ENCODE measurements at places on chromosomes 13 and 19. TPM values are rescaled to one million over a fixed set of nuclear protein-coding genes. Genes with fewer than 3 reads are reported as not detected.

DNA sequence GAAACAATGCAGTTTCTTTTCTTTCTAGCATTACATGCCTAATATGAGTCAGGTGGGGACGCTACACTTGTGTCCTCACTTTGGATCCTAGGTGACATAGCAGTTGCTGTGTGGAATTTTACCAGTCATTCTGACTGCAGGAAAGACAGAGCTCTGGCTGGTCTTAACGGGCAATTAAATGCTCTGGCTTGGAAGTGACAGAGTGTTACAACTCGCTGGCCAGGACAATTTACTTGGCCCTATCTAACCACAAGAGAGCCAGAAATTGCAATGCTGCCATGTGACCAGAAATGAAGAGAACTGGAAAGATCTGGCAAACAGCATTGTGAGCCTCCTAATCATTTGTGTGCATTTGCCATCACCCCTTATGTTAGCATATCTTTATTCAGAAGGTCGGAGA is 351.1 kb downstream of the DCT start:
- peak; percentile 31 for DNase-seq

- no peak for DNase-seq
Measured at GRCh38 chr19:45217193-45217956, 27.8 kb downstream of the EXOC3L2 start.

DNA sequence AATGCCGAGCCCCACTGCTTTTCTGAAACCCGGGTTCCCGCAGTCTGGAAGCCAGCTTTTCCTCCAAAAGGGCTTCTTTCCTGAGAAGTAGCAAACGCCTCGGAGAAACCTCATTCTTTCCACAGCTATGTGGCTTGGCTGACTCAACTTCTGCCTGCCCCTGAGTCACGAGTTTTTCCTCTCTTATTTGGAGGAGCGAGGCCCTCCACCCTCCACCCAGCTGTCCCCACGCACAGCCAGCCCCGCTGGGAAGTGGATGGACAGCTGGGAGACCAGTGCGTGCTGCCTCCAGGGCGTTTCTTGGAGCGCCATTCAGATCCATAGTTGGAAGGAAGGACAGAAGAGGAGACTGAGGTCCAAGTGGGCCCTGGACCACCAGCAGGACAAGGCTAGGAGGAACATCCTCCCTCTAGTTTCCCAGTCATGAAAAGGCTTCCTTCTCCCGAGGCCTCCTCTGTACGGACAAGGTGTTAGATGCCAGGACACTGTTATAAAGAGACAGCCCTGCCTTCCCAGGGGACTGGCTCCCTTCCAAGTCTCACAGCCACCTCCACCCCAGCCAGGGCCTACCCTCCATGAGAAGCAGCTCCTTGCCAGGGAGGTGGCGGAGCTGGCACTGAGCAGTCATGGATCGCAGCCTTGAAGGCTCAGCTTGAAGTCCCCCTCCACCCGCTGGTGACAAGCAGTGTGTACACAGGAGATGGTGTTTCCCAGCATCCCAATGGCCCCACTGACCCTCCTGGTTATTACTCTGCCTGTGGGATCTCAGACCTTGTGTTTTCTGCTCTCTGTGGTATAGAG is 2.5 kb upstream of the PLEKHF1 start:
- peak; percentile 97 for DNase-seq

DNA sequence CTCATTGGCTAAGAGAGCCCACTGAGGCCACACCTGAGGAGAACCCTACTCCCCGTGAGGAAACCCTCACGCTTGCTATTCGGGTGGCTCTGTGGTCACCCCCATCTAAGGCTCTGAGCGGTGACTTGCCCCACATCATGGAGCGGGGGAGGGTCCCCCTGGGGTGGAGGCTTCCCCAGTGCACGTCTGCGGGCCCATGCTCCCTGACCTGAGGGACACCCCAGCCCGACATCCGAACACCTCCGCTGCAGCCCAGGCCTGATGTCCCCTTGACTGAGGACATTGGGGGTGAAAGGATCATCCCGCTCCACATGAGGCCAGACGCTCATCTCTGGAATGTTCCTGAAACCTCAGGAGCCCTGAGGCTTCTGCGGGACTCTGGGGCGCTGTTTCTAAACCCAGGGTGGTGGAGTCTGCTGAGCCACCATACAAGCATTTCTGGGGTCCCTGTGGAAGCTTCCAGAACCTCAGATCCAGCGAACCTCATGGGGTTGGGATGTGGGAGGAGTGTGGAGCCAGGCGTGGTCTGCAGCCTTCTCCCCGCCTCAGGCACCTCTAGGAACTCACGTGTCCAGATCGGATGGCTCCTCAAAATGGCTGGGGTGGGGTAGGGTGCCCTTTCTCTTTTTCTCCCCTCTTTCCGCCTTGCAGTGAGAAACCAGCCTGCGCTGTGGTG is 19.9 kb downstream of the TMED1 start:
- DNase-seq: peak; percentile 11

DNA sequence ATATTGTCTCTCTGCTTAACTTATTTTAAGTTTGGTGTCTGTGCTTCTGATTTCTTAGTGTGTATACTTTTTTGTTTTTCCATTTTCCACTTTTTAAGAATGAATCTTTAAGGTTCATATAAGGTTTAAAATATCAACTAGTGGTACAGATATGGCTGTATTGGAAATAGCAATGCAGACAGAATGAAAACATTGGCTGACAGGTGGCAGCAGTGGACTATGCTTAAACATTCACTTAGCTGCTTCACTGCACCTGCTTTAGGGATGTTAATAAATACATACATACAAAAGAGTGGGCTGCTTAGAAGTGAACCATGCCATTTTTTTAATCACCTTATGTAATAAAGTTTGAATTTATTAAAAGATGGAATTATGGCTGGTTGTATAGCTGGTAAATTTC is 27.3 kb downstream of the TM9SF2 start:
- DNase-seq: no peak

GRCh38 chr19:19137556-19138108 is 646 bp downstream of the TMEM161A start:
- DNase-seq: peak; percentile 26

DNA sequence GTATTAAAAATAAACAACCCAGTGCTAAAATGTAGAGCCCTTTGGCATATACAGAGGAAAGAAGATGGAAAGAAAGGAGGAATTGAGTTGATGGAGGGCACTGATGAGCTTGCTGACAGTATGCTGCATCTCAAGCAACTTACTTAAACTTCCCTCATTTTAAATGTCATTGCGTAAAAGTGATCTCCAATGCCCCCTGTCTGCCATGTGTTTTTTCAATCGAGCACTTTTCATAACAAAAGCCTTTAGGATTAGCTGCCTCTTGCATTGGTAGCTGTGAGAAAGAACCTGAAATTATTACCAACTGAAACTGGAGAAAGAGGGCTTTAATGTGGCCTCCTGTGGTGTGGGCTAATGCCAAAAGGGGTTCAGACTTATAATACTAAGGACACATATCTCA is 541.6 kb downstream of the SUCLA2 start:
- peak; percentile 45 for DNase-seq

DNA sequence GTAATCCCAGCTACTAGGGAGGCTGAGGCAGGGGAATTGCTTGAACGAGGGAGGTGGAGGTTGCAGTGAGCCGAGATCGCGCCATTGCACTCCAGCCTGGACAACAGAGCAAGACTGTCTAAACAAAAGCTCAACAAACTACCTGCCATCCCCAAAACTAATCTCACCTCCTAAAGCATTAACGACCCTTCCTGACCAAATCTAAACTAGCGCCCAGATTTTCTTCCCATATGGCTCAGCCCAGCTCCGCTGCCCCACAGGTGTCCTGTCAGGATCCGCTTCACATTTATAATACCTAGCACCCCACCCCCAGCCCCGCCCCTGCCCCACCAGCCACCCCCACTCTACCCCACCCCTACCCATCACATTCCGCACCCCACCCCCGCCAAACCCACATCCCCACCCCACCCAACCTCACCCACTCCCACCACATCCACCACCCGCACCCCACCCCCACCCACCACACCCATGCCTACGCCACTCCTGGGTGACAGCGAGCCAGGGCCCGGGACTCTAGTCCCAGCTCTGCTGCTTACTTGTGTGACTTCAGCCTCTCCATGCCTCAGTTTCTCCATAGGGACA is 599 bp downstream of the C19orf12 start:
- no peak for DNase-seq

DNA sequence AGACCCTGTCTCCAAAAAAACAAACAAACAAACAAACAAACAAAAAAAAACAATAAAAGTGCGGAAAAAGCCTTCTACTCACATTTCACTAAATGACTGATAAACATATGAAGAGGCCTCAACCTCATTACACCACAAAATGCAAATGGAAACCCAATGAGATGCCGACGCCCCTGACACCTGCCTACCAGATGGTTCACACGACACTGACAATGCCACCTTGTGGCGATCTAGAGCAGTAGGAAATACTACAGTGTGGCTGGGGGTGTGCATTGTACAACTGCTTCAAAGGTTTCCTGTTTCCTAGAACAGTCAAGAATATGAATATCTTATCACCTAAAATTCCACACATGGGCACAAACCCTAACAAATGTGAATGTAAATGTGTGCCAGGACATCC is 14.0 kb downstream of the SCGB2B2 start:
- DNase-seq: peak; percentile 57

GRCh38 chr13:112060282-112060830 is 6.6 kb upstream of the SOX1 start:
- DNase-seq: no peak

GRCh38 chr19:54319892-54320670 is 7.1 kb upstream of the LILRA5 start:
- DNase-seq: no peak

DNA sequence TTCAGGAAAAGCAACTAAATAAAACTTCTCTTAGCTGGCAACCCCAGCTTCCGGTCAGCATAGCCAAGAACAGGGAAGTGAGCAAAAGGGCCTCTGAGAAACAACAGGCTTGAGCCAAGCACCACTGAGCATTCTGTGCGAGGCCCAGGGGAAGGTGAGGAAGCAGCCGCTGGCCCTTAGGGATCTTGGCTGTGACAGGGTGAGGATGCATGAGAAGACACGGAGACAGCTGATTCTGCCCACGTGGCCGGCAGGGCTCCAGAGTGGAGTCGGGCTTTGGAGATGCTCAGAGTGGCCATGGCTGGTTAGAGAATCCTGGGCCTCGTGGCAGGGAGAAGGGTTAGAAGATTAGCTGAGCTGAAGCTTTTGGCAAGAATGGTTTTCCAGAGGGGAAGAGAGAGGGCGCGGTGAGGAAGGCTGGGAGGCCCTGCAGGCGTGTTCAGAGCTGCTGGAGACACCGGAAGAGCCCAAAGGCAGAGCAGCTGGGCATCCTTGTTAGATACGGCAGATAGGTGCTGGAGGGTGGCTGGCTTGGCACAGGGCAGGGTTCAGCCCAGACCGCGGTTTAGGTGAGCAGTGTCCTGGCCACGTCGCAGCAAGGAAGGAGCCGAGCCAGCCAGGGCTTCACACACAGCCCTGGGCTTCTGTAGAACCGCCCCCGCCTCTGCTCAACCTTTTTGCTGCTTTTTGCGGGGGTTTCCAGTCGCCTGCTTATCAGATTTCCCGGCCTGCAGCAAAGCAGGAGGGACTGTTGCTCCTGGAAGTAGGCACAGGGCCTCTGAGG is 17.3 kb downstream of the UPF1 start:
- DNase-seq: no peak

DNA sequence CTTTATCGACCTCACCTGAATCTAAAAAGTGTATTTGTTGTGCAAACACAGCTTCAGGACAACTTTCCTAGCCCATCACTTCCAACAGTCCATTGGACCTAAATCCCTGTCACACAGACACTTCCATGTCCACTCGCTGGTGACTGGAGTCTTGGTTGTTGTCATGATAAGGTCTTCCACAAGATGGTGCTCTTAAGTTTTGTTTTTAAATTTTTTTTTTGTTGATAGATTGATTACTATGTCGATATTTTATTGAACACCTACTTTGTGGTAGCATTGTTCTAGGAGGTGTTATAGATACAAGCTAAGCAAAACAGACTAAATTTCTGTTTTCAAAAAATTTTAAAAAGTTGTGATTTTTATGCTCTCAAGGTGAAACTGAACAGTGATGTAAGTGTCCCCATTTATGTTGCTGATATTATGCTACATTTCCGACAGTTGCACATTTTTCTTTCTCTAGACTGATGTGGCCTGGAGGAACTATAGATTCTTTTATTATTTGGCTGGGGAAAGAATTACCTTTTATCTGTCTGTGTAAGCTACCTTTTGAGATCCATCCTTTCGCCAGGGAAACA is 8.1 kb upstream of the ERICH6B start:
- peak; percentile 17 for DNase-seq

- DNase-seq: peak; percentile 81
Measured at GRCh38 chr13:31424130-31424729, 224.5 kb downstream of the B3GLCT start.

GRCh38 chr19:57689750-57690149 is 8.0 kb downstream of the ZNF551 start:
- no peak for DNase-seq

DNA sequence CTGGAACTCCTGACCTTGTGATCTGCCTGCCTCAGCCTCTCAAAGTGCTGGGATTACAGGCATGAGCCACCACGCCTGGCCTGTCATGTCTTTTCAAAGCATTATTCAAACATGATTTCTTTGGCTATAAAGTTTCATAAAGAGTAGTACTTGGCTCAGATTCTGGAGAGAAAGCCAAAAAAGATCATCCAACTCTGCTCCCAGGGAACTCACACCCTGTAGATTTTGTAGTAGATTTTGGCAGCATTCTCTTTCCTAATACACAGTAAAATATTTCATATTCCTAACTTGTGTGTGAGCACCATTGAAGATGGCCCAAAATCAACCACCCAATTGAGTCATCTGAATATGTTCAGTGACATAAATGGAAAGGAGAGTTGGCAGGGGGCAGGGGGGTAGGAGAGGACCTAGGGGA is 48.4 kb downstream of the CAB39L start:
- DNase-seq: peak; percentile 13

C5AR1 gene
- total RNA-seq: not detected

ADPRHL1 gene
- 8.4 TPM for total RNA-seq

ZNF567 gene
- 5.4 TPM for total RNA-seq

PSG1 gene
- 16.3 TPM for total RNA-seq

Measured in myocyte (in vitro differentiated cells).